CD8-positive, alpha-beta memory T cell (primary cell): ENCODE measurements at places on chromosomes 11 and 22. TPM values are rescaled to one million over a fixed set of nuclear protein-coding genes. Genes with fewer than 3 reads are reported as not detected.

DNA sequence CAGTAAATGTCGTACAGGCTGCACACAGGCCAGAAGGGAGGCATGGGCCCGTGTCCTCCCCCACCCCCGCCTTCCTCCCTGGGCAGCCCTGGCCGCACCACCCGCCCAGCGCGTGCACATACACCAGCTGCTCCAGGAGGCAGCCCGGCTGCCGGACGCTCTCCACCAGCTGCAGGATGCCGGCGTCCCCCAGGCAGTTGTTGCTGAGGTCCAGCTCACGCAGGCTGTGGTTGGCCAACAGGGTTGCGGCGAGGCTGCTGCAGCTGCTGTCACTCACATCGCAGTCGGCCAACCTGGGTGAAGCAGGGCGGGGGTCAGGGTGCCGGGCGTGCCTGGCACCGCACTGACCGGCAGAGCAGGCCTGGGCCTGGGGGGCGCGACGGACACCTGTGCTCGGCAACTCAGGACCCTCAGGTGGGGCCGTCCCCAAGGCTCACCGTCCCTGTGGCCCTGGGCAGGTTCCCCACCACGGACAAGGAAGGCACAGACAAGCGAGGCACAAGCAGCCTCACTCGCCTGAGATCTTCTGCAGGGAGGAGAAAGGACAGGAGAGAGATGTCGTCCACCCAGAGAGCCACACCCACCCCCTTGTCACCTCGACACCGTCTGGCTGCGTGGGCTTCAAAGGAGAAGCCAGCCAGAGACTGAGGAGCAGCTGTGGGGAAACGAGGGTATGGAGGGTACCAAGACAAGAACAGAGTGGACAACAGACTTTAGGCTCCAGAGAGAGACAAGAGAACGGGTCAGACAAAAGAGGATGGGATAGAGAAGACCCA is 12.1 kb downstream of the RNH1 start:
- H3K4me3 ChIP-seq = no peak overlapping the region
- H3K27me3 ChIP-seq = no peaks in the 10 kb centered on the region
- no peaks in the 10 kb centered on the region for H3K4me1 ChIP-seq
- H3K27ac ChIP-seq = no peak overlapping the region
- DNase-seq = no peak

DNA sequence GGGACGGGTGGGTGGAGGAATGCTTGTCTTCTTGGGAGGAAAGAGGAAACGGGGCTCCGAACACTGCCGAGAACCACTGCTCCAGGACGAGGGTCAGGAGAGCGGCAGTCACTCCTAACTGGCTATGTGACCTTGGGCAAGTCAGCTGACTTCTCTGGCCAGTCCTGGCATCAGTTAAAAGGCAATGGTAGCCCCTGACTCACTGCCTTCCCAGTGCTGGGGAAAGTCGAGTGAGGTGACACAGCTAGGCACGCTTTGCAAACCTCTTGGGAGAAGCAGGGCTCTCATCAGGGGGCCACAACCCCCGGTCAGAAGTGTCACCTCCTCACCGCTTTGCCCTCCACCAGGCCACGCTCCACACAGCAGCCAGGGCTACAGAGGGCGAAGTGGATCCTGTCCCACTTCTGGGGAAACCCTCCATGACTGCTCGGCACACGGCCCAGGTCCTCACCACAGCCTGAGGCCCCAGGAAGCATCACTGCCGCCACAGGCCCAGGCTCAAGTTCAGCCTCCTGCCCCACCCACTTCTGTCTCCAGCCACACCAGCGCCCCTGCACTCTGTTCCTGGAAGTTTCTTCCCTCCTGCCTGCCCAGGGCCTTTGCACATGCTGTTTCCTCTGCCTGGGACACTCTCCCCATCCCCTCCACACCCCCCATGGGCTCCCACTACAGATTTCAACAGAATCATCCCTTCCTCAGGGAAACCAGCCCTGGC is 16.3 kb downstream of the IL2RB start:
- no peaks in the 10 kb centered on the region for H3K27me3 ChIP-seq
- no peak overlapping the region for H3K27ac ChIP-seq

- no peaks in the 10 kb centered on the region for H3K4me1 ChIP-seq
- no peaks in the 10 kb centered on the region for H3K36me3 ChIP-seq
- no peak for DNase-seq
- no peak overlapping the region for H3K4me3 ChIP-seq
- no peak overlapping the region for H3K27ac ChIP-seq
These were observed 27.0 kb upstream of the LRRC4C start for GRCh38 chr11:41486424-41486823.

DNA sequence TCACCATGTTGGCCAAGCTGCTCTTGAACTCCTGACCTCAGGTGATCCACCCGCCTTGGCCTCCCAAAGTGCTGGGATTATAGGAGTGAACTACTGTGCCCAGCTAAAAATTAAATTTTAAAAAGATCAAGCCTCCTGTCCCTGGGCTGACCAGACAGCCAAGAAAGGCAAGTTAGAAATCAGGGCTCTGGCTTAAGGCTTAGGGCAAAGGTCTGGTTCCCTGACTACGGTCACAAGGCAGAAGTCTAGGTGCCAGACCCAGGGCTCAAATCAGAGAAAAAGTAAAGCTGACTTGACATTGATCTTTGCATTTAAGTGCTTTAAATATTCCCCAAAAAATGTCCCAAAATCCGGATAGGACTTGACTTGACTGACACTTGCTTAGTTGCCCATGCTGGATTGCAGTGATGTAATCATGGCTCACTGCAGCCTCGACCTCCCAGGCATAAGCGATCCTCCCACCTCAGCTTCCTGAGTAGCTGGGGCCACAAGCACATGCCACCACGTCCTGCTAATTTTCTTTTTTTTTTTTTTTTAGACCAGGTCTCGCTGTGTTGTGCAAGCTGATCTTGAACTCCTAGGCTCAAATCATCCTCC is 17.3 kb upstream of the CRKL start:
- no peaks in the 10 kb centered on the region for H3K36me3 ChIP-seq
- H3K4me1 ChIP-seq = no peaks in the 10 kb centered on the region
- DNase-seq = no peak
- no peak overlapping the region for H3K27ac ChIP-seq
- H3K27me3 ChIP-seq = no peaks in the 10 kb centered on the region
- H3K4me3 ChIP-seq = no peak overlapping the region

The ART1 gene
- not detected for total RNA-seq

DNA sequence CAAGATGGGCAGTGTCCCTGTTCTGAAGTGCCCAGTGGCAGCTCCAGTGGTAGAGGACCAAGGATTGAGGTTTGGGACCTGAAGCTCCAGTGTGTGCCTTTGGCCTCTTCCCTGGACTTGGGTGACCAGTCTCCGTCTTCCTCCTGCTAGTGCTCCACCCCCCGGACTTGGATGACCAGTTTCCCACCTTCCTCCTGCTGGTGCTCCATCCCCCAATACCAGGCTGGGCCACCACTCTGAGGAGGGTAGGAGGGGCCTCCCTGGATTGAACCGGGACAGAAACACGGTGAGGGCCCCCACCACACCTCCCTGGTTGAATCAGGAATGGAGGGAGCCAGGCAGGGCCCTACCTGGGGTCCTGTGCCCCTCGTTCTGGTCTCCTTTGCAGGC is 10.9 kb upstream of the NEAT1 start:
- DNase-seq = no peak
- H3K36me3 ChIP-seq = peaks cover 7% of the 10 kb centered on the region
- no peaks in the 10 kb centered on the region for H3K27me3 ChIP-seq
- H3K27ac ChIP-seq = no peak overlapping the region
- H3K4me3 ChIP-seq = no peak overlapping the region
